ENCODE measurements at places on chromosomes 4 and X. TPM values are rescaled to one million over a fixed set of nuclear protein-coding genes. Genes with fewer than 3 reads are reported as not detected.

The SLC49A3 gene
- total RNA-seq, result 5.2 TPM

The CYLC1 gene
- total RNA-seq, result not detected

The ZFP92 gene
- 1.6 TPM for total RNA-seq

The FRMPD3 gene
- not detected for total RNA-seq

The PPEF2 gene
- not detected for total RNA-seq

The THAP6 gene
- total RNA-seq, result 10.2 TPM

The TRIM61 gene
- under 0.01 TPM for total RNA-seq

The ADGRG2 gene
- not detected for total RNA-seq

The HSFX2 gene
- 0.32 TPM for total RNA-seq

The SMR3B gene
- not detected for total RNA-seq

The HELT gene
- total RNA-seq, result not detected

The ZNF732 gene
- 0.97 TPM for total RNA-seq

The ABLIM2 gene
- under 0.01 TPM for total RNA-seq

The PNMA6A gene
- 1.1 TPM for total RNA-seq

The REST gene
- total RNA-seq, result 38.6 TPM

The LRIT3 gene
- not detected for total RNA-seq

The TRAM1L1 gene
- total RNA-seq, result 2.4 TPM

The TMPRSS11D gene
- not detected for total RNA-seq

The APBB2 gene
- total RNA-seq, result 134 TPM

The GRID2 gene
- not detected for total RNA-seq

The CXCL3 gene
- total RNA-seq, result 0.61 TPM

The DOK7 gene
- 0.15 TPM for total RNA-seq

The MAGEA11 gene
- not detected for total RNA-seq

The PCSK1N gene
- not detected for total RNA-seq

The EVC gene
- total RNA-seq, result 12.0 TPM

The ADH1C gene
- not detected for total RNA-seq

The GPR173 gene
- total RNA-seq, result 2.9 TPM

The ADAMTS3 gene
- 1.4 TPM for total RNA-seq

The F9 gene
- total RNA-seq, result not detected

The TMEM33 gene
- total RNA-seq, result 53.3 TPM

The TCP11X2 gene
- total RNA-seq, result not detected

The FDCSP gene
- not detected for total RNA-seq

The USP17L10 gene
- total RNA-seq, result not detected

The SPATA18 gene
- total RNA-seq, result 3.9 TPM

The MGARP gene
- total RNA-seq, result 59.3 TPM

The ANAPC4 gene
- total RNA-seq, result 30.2 TPM

The SERPINA7 gene
- not detected for total RNA-seq

The DMD gene
- total RNA-seq, result 8.8 TPM

Data from epithelial cell of umbilical artery (primary cell).